ENCODE measurements at places on chromosomes 6 and 20. TPM values are rescaled to one million over a fixed set of nuclear protein-coding genes. Genes with fewer than 3 reads are reported as not detected.

NKX2-2 gene
- not detected for total RNA-seq

TUBE1 gene
- 14.5 TPM for total RNA-seq

TEAD3 gene
- total RNA-seq: 7.4 TPM

WFDC10B gene
- not detected for total RNA-seq

CST1 gene
- total RNA-seq: 49.8 TPM

DUSP22 gene
- total RNA-seq: 13.5 TPM

TRIM26 gene
- 18.6 TPM for total RNA-seq

SLC25A27 gene
- total RNA-seq: 0.75 TPM

ARID1B gene
- total RNA-seq: 32.2 TPM

PPIL6 gene
- total RNA-seq: 2.1 TPM

CAGE1 gene
- total RNA-seq: 0.08 TPM

DOK5 gene
- total RNA-seq: 21.9 TPM

CLVS2 gene
- not detected for total RNA-seq

CTAGE9 gene
- not detected for total RNA-seq

SMPDL3A gene
- 21.6 TPM for total RNA-seq

LRRN4 gene
- total RNA-seq: under 0.01 TPM

NUP153 gene
- total RNA-seq: 11.5 TPM

C20orf202 gene
- not detected for total RNA-seq

IDH3B gene
- total RNA-seq: 141 TPM

EEF1A1 gene
- total RNA-seq: 25,077 TPM

PAX1 gene
- not detected for total RNA-seq

PRKN gene
- 3.9 TPM for total RNA-seq

RHAG gene
- not detected for total RNA-seq

CLIC5 gene
- total RNA-seq: not detected

KCTD20 gene
- 84.5 TPM for total RNA-seq

SCGN gene
- not detected for total RNA-seq

CPXM1 gene
- 32.2 TPM for total RNA-seq

FITM2 gene
- total RNA-seq: 4.8 TPM

RSPH9 gene
- total RNA-seq: 0.94 TPM

TMEM200A gene
- total RNA-seq: 71.4 TPM

CGAS gene
- total RNA-seq: 3.7 TPM

CFAP206 gene
- 0.23 TPM for total RNA-seq

WTAP gene
- total RNA-seq: 102 TPM

FAM83C gene
- not detected for total RNA-seq

PRR18 gene
- total RNA-seq: not detected

BTN1A1 gene
- total RNA-seq: not detected

ZNF311 gene
- total RNA-seq: 0.94 TPM

HEY2 gene
- 4.9 TPM for total RNA-seq

NRSN1 gene
- total RNA-seq: not detected

MEP1A gene
- not detected for total RNA-seq

BFSP1 gene
- total RNA-seq: 2.5 TPM

HLA-DQA1 gene
- not detected for total RNA-seq

PRRT1 gene
- 0.12 TPM for total RNA-seq

GLP1R gene
- total RNA-seq: not detected

HDGFL1 gene
- not detected for total RNA-seq

ZNF334 gene
- total RNA-seq: 1.3 TPM

PGC gene
- not detected for total RNA-seq

TRIM40 gene
- total RNA-seq: under 0.01 TPM

PNPLA1 gene
- not detected for total RNA-seq

OR12D3 gene
- not detected for total RNA-seq

TRIM15 gene
- total RNA-seq: not detected

RPL10A gene
- 1,582 TPM for total RNA-seq

ESR1 gene
- total RNA-seq: 0.83 TPM

KIAA1755 gene
- total RNA-seq: 0.59 TPM

TRIM31 gene
- not detected for total RNA-seq

Data from smooth muscle cell of the coronary artery (primary cell).